Fibroblast of mammary gland (primary cell): ENCODE measurements at places on chromosomes 7 and 10.

- no peak for DNase-seq
Observed at GRCh38 chr7:46156086-46156485, 235.0 kb upstream of the IGFBP3 start.

DNA sequence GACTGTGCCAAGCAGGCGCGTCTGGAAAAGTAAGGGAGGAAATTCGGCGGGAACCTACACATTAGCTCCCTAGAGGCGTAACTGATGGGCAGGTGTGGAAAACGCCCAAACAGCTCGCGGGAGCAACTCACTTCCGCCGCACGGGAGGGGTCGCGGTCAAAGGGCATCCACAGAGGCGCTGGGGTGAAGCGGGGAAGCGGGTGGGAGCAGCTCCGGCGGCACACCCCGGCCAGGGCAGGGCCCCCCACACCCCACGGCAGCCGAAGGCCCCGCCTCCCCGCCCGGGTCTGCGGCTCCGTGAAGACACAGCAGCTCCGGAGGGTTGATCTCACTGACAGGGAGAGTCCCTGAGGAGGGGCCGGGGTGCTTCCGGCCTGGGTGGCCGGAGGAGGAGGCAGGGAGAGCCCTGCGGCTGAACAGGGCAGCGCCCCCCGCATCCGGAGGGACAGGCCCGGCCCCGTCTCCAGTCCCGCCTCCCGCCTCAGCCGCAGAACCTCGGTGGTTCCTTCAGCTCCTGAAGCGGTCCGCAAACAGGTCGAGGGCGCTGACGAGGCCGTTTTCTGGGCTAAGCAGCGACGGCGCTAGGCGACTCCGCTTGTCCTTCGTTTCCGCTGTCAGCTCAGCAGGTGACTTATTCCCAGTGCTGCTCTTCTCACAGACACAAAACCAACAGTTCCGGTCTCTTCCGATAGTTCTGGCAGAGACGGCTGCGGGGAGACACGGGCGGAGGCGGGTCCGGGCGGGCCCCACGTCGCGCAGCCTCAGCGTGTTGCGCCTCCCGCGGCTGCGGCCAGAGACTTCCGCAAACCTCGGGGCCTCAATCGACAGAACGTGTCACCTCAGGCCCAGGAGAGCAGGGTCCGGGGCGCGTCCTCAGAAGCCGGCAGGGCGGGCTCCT lies 276.1 kb downstream of the DNAJB6 start:
- DNase-seq: peak; percentile 16

GRCh38 chr7:158085741-158086695 lies 501.6 kb downstream of the PTPRN2 start:
- no peak for DNase-seq

GRCh38 chr7:13947535-13947934 lies 41.9 kb downstream of the ETV1 start:
- DNase-seq: no peak

- DNase-seq: peak; percentile 81
Observed at GRCh38 chr7:76054123-76055120, 6.5 kb downstream of the MDH2 start.

DNA sequence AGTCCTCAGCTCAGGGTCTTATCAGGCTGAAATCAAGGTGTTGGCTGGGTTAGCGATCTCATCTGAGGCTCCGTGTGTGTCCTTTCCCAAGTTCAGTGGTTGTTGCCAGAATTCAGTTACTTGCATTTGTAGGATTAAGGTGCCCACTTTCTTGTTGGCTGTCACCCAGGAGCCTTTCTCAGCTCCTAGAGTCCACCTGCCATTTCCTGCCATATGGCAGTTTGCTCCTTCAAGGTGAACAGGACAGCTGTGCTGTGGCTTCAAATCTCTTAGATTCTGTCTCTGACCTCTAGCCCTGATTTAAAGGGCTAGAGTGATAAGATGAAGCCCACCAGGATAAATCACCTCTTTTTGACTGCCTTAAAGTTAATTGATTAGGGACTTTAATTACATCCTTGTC lies 1.0 kb upstream of the HIF1AN start:
- DNase-seq: no peak

DNA sequence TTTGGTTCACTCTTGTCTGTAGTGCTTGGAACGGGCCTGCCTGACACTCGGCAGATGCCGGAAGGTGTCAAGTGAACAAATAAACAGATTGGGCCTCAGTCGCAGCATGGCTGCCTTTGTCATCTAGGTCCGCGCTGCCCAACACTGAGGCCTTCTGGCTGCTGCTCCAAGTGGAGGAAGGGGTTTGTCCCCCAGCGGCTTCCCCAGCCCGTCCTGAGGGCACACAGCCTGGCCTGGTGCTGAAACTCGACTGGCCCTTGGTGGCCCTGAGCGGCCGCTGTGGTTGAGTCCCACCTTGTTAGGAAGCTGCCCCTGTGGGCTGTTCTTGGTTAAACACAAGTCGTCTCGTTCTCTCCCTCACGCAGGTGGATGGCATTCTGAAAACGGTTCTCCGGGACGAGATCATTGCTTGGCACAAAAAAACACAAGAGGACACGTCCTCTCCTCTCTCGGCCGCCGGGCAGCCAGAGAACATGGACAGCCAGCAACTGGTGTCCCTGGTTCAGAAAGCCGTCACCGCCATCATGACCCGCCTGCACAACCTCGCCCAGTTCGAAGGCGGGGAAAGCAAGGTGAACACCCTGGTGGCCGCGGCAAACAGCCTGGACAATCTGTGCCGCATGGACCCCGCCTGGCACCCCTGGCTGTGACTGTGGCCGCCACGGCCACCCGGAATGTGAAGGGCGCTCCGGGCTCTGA lies 132.1 kb downstream of the SMURF1 start:
- DNase-seq: no peak

DNA sequence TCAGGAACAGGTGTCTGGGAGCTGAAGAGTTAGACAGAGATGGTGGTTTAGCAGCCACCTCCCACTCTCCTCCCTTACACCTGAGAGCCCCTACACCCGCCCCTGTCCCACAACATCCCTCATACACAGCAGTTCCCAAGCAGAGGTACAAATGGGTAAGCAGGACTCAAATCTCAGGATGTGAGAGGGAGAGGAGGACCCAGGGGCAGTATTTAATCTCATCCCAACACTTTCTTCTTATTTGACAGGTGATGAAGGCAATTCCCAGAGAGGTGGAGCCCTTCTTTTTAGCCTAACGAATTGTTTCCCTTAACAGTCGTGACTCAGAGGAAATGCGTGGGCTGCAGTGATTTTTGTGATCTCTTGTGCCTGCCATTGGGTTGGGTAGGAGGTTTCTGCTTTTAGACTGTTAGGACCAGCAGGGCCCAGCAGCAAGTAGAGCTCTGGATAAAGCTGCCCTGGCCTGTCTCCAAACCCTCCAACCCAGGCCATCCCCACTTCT lies 191.3 kb downstream of the HECW1 start:
- DNase-seq: peak; percentile 41
